ENCODE measurements at places on chromosomes 13 and 19.

DNA sequence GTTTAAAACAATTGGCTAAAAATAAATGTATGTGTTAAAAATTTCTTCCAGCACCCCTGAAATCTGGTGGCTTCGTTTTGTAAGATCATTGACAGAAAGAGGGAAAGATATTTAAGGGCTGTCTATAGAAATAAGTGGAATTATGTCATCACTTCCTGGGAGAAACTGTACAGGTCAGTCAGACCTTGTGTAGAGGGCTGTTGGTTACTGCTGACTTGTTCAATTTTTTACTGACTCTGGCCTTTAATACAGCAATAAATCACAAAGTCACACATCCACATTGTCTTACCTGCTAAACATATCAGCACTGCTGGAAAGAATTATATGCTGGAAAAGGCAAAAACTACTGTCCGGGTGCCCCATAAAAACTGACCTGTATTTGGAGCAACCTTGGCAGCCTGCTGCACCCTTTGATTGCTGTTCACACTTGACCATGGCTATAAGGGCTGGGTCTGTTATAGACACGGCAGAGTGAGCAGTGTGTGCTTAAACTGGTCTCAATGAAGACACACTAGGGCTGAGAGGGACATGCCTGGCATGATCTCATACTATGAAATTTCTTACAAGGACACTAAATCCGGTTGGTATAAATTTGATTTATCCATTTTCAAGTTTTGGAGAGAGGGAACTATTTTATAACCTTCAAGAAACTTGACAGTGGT, 162.1 kb downstream of the NHLRC3 start:
- DNase-seq: no peak

DNA sequence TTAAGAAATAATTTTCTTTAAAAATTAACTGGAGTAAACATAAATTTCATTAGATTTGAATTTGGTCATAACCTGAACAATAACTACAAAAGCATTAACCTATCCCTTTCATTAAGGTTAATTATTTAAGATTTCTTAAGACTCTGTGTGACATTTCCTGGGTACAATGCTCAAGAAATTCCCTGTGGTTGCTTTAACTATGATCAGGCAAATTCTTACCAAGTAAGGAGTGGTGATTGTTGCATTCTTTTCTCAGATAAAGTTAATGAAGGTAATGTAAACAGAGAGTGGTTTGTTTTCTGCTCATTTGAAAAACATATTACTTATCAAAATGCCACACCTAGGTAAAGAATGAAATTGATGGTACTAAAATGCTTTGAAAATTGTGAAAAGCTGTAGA, 114.8 kb upstream of the MIR17HG start:
- no peak for DNase-seq

DNA sequence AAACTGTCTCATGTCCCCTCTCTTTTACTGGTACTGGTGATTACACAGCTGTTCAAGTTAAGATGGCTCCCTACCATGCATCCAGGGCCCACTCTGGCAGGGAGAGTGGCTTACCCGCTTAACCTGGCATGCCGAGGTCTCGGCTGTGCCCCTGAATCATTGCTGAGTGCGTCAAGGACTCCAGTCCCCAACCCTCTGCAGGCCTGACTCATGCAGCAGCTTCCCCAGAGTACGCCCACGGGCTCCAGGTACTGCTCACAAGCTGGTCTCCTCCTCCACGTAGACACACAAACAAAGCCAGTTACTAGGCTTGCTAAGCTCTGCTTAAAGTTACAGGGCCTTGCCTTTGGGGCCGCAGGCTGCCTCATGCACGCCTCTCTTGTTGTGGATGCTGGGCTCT, 447.4 kb downstream of the COG6 start:
- no peak for DNase-seq

DNA sequence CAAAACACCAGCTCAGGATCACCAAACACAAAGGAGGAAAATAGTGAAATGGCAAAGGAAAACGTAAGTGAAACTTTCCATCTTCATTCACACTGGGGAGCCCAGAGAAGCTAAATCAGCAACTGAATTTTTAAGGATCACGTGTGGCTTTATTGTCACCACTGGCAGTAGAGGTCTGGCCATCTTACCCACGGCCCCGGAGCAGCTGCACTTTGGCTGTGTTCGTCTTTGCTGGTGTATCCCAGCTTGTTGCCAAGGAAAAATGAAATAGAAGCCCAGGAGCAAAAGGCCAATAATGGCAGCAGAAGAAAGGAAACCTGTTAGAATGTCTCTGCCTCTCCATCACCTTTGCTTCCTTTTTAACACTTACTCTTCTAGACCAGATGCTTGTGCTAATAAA, 274.7 kb downstream of the FOXO1 start:
- DNase-seq: no peak
